ENCODE measurements at places on chromosomes 3 and 15. TPM values are rescaled to one million over a fixed set of nuclear protein-coding genes. Genes with fewer than 3 reads are reported as not detected.
A peak's percentile ranks its signal among the peaks of the same experiment; 100 is the strongest.

DNA sequence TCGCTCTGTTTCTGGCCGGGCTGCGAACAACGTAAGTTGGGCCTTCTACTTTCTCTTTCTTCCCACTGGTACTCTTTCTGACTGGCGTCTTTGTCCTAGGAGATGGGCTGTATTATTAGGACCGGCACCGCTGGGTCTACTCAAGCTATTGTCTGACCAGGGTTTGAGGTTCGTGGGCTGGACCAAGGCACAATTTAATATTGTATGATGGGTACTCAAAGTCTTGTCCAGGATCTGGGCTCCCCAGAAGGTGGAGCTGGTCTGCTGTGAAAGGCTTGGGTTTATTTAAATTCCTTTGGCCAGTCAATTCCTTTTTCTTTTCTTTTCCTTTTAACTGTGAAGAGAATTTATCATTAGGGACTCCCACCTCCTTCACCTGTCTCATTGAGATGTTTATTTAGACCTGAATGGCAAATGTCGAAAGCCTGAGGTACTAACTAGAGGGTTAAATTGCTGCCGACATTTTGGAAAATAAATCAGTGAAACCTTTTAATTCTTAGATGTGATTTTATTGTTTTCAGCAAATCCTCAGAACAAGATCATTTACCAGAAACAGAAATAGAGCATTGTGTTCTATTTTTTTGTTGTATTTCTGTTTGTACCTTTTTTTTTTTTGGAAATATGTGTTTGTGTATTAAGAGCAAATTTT, 410 bp downstream of the LRRC49 start:
- peak overlapping the region; percentile 90 for H3K4me3 ChIP-seq
- H3K27me3 ChIP-seq = no peaks in the 10 kb centered on the region
- peak overlapping the region; percentile 94 for H3K27ac ChIP-seq
- no peak for DNase-seq
- peaks cover 4% of the 10 kb centered on the region for H3K36me3 ChIP-seq
- H3K4me1 ChIP-seq = peaks cover 22% of the 10 kb centered on the region

GRCh38 chr3:152550284-152550683, 281.6 kb downstream of the MBNL1 start:
- no peak overlapping the region for H3K27ac ChIP-seq
- H3K4me3 ChIP-seq = no peak overlapping the region
- no peaks in the 10 kb centered on the region for H3K27me3 ChIP-seq
- DNase-seq = no peak
- H3K36me3 ChIP-seq = no peaks in the 10 kb centered on the region

DNA sequence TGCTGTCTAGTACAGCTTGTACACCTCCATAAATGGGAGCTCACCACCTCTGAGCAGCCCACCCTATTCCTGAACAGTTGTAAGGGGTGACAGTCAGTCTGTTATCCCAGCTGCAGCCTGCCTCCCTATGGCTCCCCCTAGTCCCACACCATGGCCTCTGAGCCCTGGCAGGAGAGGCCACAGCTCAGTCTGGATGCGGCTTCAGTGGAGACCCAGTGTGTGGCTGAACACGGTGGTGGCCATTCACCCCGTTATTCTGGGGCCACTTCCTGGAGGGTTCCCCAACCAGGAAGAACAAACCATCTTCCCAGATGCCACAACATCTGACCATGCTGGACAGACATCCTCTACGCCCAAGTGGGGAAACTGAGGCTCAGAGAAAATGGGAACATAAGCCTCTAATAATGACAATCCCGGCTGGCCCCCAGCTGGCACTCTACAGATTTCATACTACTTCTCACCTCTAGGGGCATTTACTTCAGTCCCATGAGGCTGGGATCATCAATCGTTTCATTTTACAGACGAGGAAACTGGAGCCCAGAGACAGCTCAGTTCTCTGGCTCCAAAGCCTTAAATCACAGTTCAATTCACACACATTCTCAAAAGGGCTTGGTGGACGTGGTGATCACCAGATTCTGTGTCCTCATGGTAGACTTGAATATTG, 9.2 kb upstream of the GRIP2 start:
- DNase-seq = no peak
- H3K27me3 ChIP-seq = peaks cover 50% of the 10 kb centered on the region
- H3K4me1 ChIP-seq = no peaks in the 10 kb centered on the region
- no peak overlapping the region for H3K27ac ChIP-seq

GRCh38 chr3:130405956-130406355, 60.5 kb downstream of the COL6A5 start:
- DNase-seq = no peak
- no peak overlapping the region for H3K4me3 ChIP-seq
- H3K27ac ChIP-seq = no peak overlapping the region
- H3K36me3 ChIP-seq = peaks cover 7% of the 10 kb centered on the region
- peaks cover 20% of the 10 kb centered on the region for H3K27me3 ChIP-seq

DNA sequence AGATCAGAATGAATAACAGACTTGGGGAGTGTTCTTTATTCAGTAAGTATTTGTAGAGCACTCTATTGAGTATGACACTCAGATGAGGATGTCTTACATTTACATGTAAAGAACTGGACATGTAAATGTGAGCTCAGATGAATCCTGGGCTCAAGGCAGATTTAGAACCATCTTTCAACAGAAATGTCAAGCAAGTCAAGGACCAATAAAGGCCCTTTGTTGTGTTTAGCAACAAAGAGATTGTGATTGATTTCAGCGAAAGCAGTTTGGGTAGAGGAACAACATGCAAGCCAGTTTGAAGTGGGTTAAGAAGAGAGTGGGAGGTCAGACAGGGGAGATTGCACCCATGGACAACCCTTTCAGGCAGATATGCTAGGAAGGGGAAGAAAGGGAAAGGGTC, 194.2 kb upstream of the DNAJC19 start:
- H3K4me1 ChIP-seq = no peaks in the 10 kb centered on the region
- no peaks in the 10 kb centered on the region for H3K36me3 ChIP-seq
- H3K27ac ChIP-seq = no peak overlapping the region
- no peak for DNase-seq
- H3K27me3 ChIP-seq = peaks cover 10% of the 10 kb centered on the region

DNA sequence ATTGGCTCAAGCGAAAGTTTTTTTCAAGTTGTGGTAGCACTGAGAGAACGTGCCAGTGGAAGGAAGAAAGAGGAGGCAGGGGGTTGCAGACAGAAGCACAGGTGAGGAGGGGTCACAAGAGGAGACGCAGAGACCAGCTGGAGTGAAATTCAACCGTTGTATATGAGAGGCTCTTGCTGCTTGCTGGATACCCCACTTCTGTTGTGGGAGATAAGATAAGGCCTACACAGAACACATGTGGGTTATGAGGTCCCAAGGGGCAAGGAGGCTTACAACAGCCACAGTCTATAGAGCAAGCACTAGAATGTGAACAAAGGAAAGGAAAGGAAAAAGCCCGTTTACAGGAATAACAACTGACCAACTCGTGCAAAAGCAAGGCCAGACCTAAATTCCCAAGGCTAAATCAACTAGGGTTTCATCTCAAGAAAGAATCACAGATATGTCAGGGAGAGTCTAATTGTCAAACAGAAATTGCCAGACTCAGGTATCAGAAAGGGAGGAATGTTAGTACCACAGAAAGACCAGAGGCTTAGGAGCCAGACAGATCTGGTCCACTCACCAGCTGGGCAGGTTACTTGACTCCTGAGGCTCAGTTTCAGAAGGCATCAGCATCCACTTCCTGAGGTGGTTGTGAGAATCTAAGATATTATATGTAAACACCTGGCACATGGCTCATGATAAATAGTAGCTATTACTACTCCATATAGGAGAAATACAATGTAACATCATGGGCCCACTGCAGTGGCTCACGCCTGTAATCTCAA, 60.9 kb downstream of the MSL2 start:
- H3K27ac ChIP-seq = peak overlapping the region; percentile 10
- peaks cover 7% of the 10 kb centered on the region for H3K36me3 ChIP-seq
- DNase-seq = no peak
- H3K4me3 ChIP-seq = no peak overlapping the region
- H3K27me3 ChIP-seq = no peaks in the 10 kb centered on the region

GRCh38 chr3:172170841-172171240, 131.5 kb downstream of the FNDC3B start:
- H3K27me3 ChIP-seq = no peaks in the 10 kb centered on the region
- peaks cover 59% of the 10 kb centered on the region for H3K4me1 ChIP-seq
- no peaks in the 10 kb centered on the region for H3K36me3 ChIP-seq
- DNase-seq = no peak

- peaks cover 63% of the 10 kb centered on the region for H3K4me1 ChIP-seq
- H3K27me3 ChIP-seq = no peaks in the 10 kb centered on the region
- no peaks in the 10 kb centered on the region for H3K36me3 ChIP-seq
- peak overlapping the region; percentile 98 for H3K27ac ChIP-seq
- H3K4me3 ChIP-seq = peak overlapping the region; percentile 15
Measured at GRCh38 chr3:71127844-71128243, 455.7 kb downstream of the FOXP1 start.

Gene GOLGA8S
- total RNA-seq = 0.50 TPM

Gene RASL12
- total RNA-seq = 14.0 TPM

Data from mesothelial cell of epicardium (in vitro differentiated cells).